ENCODE measurements at places on chromosomes 1 and 21. TPM values are rescaled to one million over a fixed set of nuclear protein-coding genes. Genes with fewer than 3 reads are reported as not detected.
A peak's percentile ranks its signal among the peaks of the same experiment; 100 is the strongest.

DNA sequence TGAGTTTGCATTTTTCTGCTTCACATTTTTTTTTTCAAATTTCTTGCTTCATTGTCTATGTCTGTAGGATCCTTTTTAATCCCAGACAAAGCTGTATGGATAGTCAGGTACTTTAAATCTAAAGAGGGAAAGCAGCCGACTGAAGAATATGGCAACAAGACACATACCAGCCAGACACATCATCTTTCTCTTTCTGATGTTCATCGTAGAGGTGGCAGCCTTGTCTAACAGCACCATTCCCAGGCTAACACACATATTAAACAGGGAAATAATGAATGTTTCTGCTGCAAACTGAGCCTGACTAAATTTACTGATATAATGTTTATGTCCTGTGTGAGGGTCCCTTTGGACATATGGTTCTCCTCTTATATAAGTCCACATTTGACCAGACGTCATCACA lies 3.7 kb upstream of the TEKT2 start:
- no peak for DNase-seq

DNA sequence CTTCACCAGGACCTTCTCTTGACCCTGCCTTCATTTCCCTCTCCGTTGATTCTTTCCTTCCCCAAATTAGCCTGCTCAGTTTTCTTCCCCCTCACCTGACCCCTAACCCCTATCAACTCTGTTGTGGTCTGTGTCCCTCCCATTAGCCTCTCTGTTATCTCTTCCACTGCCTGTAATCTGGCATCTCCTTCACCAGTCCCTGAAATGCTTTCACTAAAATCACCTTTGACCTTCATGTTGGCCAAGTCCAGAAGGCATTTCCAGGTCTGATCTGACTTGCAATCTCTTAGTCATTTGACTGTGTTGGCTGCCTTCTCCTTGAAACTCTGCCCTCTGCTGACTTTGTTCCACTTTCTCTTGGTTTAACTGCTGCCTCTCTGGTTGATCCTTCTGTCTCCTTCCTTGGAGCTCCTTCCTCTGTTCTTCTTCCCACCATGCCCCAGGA lies 28.2 kb downstream of the ATP8B2 start:
- DNase-seq = no peak

DNA sequence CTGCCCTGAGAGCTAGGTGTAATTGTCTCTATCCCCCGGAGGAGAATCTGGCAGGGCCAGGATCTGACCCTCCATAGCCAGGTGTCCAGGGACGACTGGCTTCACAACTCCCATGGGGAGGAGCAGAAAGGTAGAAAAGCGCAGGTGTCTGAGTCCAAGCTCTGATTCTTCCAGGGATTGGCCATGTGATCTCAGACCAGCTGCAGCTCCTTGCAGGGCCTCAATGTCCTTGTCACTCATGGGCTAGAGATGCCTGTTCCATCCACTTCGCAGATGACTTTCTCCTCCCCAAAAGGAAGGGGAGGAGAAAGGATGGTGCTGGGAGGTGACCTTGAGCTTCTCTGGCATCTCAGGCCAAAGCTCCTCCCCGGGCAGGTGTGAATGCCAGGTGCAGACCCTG lies 22.7 kb downstream of the HSPG2 start:
- no peak for DNase-seq

SLC1A7 gene
- 0.32 TPM for total RNA-seq

DNA sequence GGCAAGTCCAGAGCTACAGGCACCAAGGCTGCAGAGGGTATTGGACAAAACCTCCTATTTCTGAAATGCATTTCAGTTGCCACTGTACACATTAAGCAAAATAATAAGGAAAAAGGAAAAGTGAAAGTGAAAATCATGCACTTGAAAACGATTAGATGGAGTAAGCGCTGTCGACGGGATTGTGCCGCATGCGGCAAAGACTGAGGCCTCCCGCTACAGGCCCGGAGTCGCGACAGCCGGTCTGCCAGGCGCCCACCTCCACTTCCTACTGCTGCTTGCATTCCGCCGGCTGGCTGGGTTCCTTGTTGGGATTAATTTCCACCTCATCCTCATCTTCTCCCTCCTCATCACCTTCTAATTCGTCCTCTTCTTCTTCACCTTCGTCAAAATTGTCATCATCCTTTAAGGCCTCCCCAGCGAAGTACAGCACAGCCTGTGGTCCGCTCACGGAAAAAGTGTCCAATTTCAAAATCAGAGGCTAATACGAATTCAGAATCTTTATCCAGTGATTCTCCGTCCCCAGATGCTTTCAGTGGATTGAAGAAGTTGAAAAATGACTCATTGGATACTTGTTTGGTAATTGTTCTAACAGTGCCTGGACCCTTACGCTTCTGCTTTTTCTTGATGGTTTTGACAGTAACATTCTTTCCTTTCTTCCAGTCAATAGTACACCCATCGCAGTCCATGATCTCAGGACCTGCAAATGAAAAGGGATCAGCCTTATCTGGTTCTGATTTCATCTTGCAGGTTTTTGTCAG lies 38.0 kb downstream of the CD58 start:
- no peak for DNase-seq

DNA sequence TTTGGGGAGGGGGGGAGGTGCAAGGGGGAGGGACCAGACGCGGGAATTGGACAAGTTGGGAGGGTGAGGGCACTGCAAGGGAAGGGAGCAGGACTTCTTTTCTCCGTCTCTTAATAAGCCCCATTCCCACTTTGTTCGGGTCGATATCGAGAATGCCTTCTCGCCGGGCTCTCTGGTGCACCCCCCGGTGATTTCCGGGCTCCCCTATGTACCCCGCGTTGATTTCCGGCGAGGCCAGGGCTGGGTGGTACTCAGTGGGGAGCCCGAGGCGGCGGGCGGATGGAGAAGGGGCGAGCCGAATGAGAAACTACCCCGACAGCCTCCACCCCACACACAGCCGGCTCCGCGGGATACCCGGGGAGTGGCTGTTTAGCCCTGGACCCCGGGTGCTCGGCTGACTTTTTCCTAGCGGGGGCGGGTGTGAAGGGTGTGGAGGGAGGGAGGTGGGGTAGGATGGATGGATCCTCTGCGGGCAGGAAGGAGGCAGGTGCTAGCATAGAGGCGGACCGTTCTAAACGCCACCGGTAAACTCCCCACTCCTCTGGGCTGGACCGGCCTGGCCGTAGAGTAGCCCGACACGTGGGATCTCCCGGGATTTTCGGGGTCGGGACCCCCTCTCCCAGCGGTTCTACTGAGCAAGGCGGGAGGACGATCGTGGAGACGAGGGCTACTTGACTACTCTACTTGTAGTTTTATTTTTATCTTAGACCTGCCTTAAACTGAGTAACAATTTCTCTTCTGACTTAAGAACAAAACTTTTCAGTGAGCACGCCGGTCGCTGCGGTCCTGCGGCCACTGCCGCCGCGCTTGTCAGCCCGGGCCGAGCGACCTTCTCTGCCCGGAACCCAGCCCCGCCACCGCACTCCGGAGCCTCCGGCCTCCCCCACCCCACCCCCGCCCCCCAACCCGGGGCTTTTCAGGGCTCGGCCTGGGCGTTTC lies 1.0 kb downstream of the RNF220 start:
- DNase-seq = peak; percentile 39

- DNase-seq = peak; percentile 43
Measured at GRCh38 chr1:183101841-183102276, 78.6 kb downstream of the LAMC1 start.

- no peak for DNase-seq
Measured at GRCh38 chr1:178323067-178323466, 173.7 kb downstream of the CLEC20A start.

GRCh38 chr1:169999331-169999741 lies 75.2 kb downstream of the KIFAP3 start:
- peak; percentile 40 for DNase-seq
